Epithelial cell of alveolus of lung (primary cell): ENCODE measurements at places on chromosomes 1 and 21. TPM values are rescaled to one million over a fixed set of nuclear protein-coding genes. Genes with fewer than 3 reads are reported as not detected.

OR14A16 gene
- not detected in 2 replicates for total RNA-seq

FCRL6 gene
- total RNA-seq, result not detected in 2 replicates

PHGDH gene
- 116 and 349 TPM in 2 replicates for total RNA-seq

PALMD gene
- total RNA-seq, result 0.13 and 1.1 TPM in 2 replicates

MAP10 gene
- total RNA-seq, result 1.2 and 2.7 TPM in 2 replicates

WNT3A gene
- not detected in 2 replicates for total RNA-seq

DNAJC28 gene
- total RNA-seq, result 0.64 and 1.0 TPM in 2 replicates

GJA4 gene
- total RNA-seq, result 0.39 and 2.6 TPM in 2 replicates

HSPA13 gene
- 45.8 and 66.7 TPM in 2 replicates for total RNA-seq

VSIG8 gene
- not detected in 2 replicates for total RNA-seq

WDR3 gene
- 12.2 and 14.4 TPM in 2 replicates for total RNA-seq

NMNAT2 gene
- total RNA-seq, result under 0.01 and 0.26 TPM in 2 replicates

RGS13 gene
- 0.13 TPM in 1 of 2 replicates, not detected in the other for total RNA-seq

FBXO2 gene
- total RNA-seq, result 1.6 and 4.6 TPM in 2 replicates

PROK1 gene
- total RNA-seq, result not detected in 2 replicates

SYCP1 gene
- not detected in 2 replicates for total RNA-seq

NBPF6 gene
- not detected in 2 replicates for total RNA-seq

DNAJC6 gene
- 0.08 and 0.52 TPM in 2 replicates for total RNA-seq

LAMB3 gene
- 4.8 and 35.4 TPM in 2 replicates for total RNA-seq

TMPRSS15 gene
- not detected in 2 replicates for total RNA-seq

LCE3D gene
- total RNA-seq, result not detected in 2 replicates

FAM131C gene
- total RNA-seq, result not detected in 2 replicates

ANKRD34A gene
- total RNA-seq, result 0.24 and 1.0 TPM in 2 replicates

WNT9A gene
- 0.65 and 0.72 TPM in 2 replicates for total RNA-seq

CD1E gene
- total RNA-seq, result not detected in 2 replicates

KIF21B gene
- total RNA-seq, result 0.08 and 1.9 TPM in 2 replicates

CTXND2 gene
- not detected in 2 replicates for total RNA-seq

TIAM1 gene
- total RNA-seq, result 0.48 and 2.7 TPM in 2 replicates

GJC2 gene
- total RNA-seq, result 2.6 and 4.6 TPM in 2 replicates

GNG4 gene
- total RNA-seq, result 0.78 TPM in 1 of 2 replicates, not detected in the other

SLC5A9 gene
- total RNA-seq, result not detected in 2 replicates

PLA2G2A gene
- total RNA-seq, result not detected in 2 replicates

SPRR1B gene
- not detected in 2 replicates for total RNA-seq

DIO1 gene
- total RNA-seq, result not detected in 2 replicates

MCOLN3 gene
- under 0.01 TPM in 1 of 2 replicates, not detected in the other for total RNA-seq

RPE65 gene
- total RNA-seq, result 0.32 TPM in 1 of 2 replicates, not detected in the other

TINAGL1 gene
- total RNA-seq, result 16.6 and 141 TPM in 2 replicates

AVPR1B gene
- total RNA-seq, result not detected in 2 replicates

SYT14 gene
- 0.26 and 0.48 TPM in 2 replicates for total RNA-seq
